Adrenal gland (tissue), 19 donors: ENCODE measurements at places on chromosomes 11 and 22.
A peak's percentile ranks its signal among the peaks of the same experiment; 100 is the strongest.

GRCh38 chr11:122727101-122727929 is 71.8 kb downstream of the UBASH3B start:
- H3K4me3 ChIP-seq = no peak overlapping the region
- no peaks in the 10 kb centered on the region for H3K36me3 ChIP-seq
- no peaks in the 10 kb centered on the region for H3K27me3 ChIP-seq
- H3K4me1 ChIP-seq = peaks cover 8% of the 10 kb centered on the region
- peak overlapping the region; percentile 24 for H3K27ac ChIP-seq
- no peak for DNase-seq

- no peak overlapping the region for H3K27ac ChIP-seq
- no peak for DNase-seq
- no peaks in the 10 kb centered on the region for H3K36me3 ChIP-seq
Observed at GRCh38 chr11:26268980-26269660, 62.8 kb upstream of the ANO3 start.

GRCh38 chr11:132576706-132577105 is 955.6 kb downstream of the OPCML start:
- H3K27ac ChIP-seq = no peak overlapping the region
- H3K27me3 ChIP-seq = no peaks in the 10 kb centered on the region
- H3K4me3 ChIP-seq = no peak overlapping the region
- DNase-seq = peak; percentile 27
- H3K4me1 ChIP-seq = no peaks in the 10 kb centered on the region
- no peaks in the 10 kb centered on the region for H3K36me3 ChIP-seq

- H3K36me3 ChIP-seq = no peaks in the 10 kb centered on the region
- H3K4me1 ChIP-seq = no peaks in the 10 kb centered on the region
- H3K4me3 ChIP-seq = no peak overlapping the region
- H3K27me3 ChIP-seq = no peaks in the 10 kb centered on the region
- no peak overlapping the region for H3K27ac ChIP-seq
Observed at GRCh38 chr11:107665018-107665417, 46.8 kb downstream of the SLN start.

DNA sequence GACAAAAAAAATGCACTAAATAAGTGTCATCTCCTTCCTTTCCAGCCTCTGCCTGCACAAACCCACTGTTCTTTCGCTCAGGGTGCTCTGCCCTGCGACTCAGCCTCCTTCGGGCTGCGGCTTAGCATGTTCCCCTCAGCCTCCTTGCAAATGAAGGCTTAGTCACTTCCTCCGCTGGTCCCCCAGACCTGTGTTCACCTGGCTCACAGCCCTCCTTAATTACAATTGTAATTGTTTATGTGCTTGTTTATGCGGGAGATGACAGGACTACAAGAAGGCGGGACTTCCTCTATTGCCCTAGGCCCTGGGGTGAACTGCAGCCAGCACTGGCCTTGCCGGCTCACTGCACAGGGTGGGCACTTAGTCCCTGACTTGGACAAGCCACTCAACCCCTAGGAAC is 303.6 kb downstream of the KIRREL3 start:
- no peak for DNase-seq
- H3K27ac ChIP-seq = no peak overlapping the region
- H3K4me3 ChIP-seq = no peak overlapping the region
- H3K27me3 ChIP-seq = no peaks in the 10 kb centered on the region
- H3K4me1 ChIP-seq = no peaks in the 10 kb centered on the region

- H3K27ac ChIP-seq = no peak overlapping the region
- no peaks in the 10 kb centered on the region for H3K27me3 ChIP-seq
- DNase-seq = no peak
- H3K4me3 ChIP-seq = no peak overlapping the region
- H3K36me3 ChIP-seq = no peaks in the 10 kb centered on the region
Observed at GRCh38 chr11:123507043-123507442, 77.0 kb downstream of the GRAMD1B start.

DNA sequence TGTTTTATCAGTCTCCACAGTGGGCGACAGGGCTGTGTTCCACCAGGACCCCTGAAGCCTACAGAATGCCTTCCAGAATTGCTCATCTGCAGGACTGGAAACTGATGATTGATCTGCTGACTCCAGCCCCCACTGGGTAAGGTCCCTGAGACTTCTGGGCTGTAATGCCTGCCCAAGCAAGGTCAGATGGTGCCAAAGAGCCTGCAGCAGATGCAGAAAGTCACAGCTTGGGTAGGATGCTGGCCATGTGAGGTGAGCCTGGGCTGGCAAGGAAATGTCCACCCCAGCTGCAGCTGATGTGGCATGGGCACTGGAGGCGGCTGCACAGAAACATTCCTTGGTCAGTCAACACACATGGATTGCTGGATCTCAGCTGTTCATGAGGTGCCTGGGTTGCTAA is 30.9 kb downstream of the LRRC32 start:
- no peaks in the 10 kb centered on the region for H3K27me3 ChIP-seq
- H3K36me3 ChIP-seq = no peaks in the 10 kb centered on the region
- no peak for DNase-seq
- H3K4me1 ChIP-seq = peaks cover 9% of the 10 kb centered on the region
- H3K27ac ChIP-seq = no peak overlapping the region

- no peaks in the 10 kb centered on the region for H3K36me3 ChIP-seq
- peak; percentile 46 for DNase-seq
- peaks cover 20% of the 10 kb centered on the region for H3K4me1 ChIP-seq
Observed at GRCh38 chr11:76701294-76702040, 30.9 kb upstream of the LRRC32 start.

GRCh38 chr11:5200582-5200981 is at the start of gene OR51V1:
Gene OR51V1, minus strand, starts transcription at chr11:5200682. Its CDS starts 0 bp downstream, at chr11:5200682.
- H3K4me3 ChIP-seq = no peak within 1 kb of the TSS
- H3K27me3 ChIP-seq = no peaks in the 10 kb centered on the region
- H3K36me3 ChIP-seq = no peaks in the 10 kb centered on the region
- DNase-seq = no peak
- no peak within 1 kb of the TSS for H3K27ac ChIP-seq
- H3K4me1 ChIP-seq = no peaks in the 10 kb centered on the region

DNA sequence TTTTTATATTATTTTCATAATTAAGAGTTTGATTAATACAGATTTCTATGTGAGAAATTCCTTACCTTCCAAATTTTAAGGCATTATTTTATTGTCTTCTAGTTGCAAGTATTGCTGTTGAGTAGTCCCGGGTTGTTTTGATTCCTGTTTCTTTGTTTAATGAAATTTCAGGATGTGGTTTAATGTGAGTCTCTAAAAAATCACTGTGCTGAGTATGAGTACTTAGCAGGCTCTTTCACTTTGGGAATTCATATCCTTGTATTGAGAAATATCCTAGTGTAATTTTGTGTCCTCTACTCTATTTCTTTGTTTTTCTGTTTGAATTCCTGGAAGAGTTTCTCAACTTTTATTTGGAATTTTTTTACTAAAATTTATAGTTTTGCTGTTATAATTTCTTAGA is 113.2 kb downstream of the TMEM135 start:
- no peak for DNase-seq
- no peaks in the 10 kb centered on the region for H3K36me3 ChIP-seq

- no peaks in the 10 kb centered on the region for H3K4me1 ChIP-seq
- H3K27ac ChIP-seq = no peak overlapping the region
- no peak for DNase-seq
- H3K27me3 ChIP-seq = no peaks in the 10 kb centered on the region
Observed at GRCh38 chr11:7348432-7349304, 97.0 kb downstream of the SYT9 start.

DNA sequence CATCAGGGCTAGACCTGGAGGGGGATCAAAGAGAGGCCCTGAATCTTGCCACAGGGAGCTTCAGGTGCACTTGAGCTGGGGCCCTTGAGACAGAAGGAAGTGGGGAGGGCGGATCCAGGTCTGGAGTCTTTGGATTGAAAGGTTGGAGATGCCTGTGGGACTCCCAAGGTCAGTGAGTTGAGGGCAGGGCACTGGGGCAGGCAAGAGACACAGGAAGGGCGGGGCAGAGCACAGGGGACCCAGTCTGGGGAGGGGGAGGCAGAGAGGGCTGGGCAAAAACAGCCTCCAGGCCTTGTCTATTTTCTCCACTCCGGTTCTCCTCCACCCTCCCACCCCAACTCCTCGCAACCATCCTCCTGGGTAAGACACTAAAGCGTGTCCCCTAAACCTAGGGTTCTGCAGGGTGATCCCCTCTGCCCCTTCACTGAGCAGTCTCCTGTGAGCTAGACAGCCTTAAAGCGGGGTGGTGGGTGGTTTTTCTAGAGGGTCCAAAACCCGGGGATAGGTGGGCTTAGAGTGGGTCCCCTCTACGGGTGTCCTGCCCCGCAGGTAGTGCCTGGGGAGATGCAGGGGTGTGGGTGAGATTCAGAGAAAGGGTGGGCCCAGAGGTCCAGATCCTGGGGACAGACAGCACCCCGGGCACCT is 38.6 kb upstream of the CELSR1 start:
- H3K36me3 ChIP-seq = no peaks in the 10 kb centered on the region
- peak overlapping the region; percentile 73 for H3K27ac ChIP-seq
- H3K27me3 ChIP-seq = no peaks in the 10 kb centered on the region
- peak; percentile 32 for DNase-seq

- no peak overlapping the region for H3K27ac ChIP-seq
- no peak overlapping the region for H3K4me3 ChIP-seq
- H3K4me1 ChIP-seq = peaks cover 13% of the 10 kb centered on the region
- no peaks in the 10 kb centered on the region for H3K36me3 ChIP-seq
- no peaks in the 10 kb centered on the region for H3K27me3 ChIP-seq
- DNase-seq = no peak
Observed at GRCh38 chr11:34176751-34177209, 71.4 kb downstream of the NAT10 start.

DNA sequence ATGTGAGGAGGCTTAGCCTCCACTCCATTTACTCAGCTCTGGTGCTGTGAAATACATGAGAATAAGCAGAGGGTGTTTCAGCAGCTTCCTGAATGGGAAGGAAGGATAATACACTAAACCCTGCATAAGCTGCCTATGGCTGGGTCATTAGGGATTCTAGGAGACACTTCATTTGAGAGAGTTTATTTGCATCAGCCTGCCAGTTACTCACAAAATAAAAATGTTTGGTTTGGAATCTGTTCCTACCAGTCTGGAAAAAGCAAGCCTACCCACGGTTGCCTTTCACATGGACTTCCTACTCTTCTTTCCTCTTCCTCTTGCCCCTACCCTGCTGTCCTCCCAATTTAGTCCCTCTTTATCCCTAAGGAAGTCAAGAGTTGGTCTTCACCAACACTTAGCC is 20.5 kb downstream of the SLC1A2 start:
- no peak for DNase-seq
- no peak overlapping the region for H3K27ac ChIP-seq
- no peaks in the 10 kb centered on the region for H3K4me1 ChIP-seq
- no peak overlapping the region for H3K4me3 ChIP-seq
- H3K27me3 ChIP-seq = no peaks in the 10 kb centered on the region
- H3K36me3 ChIP-seq = no peaks in the 10 kb centered on the region

DNA sequence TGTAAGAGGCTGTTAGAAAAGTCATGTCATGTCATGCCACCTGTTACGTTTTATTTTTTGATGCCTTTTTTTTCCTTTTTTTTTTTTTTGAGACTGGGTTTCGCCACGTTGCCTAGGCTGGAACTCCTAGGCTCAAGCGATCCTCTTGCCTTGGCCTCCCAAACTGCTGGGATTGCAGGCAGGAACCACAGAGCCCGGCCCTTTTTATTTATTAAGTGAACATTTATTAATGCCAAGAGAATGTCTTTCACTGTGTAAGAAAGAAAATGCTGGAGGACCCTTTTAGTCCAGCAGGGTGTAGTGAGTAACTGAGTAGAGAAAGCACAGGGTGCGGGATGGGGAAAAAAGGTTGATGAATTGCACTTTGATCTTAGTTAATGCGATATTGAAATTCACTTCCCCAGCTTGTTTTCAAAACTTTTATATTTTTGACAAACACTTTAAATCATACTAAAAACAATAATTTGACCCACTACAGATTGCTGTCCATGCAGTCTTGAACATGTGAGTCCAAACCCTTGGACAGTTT is 2.3 kb upstream of the XBP1 start:
- H3K27me3 ChIP-seq = no peaks in the 10 kb centered on the region
- peak overlapping the region; percentile 100 for H3K27ac ChIP-seq
- no peak for DNase-seq
- peaks cover 32% of the 10 kb centered on the region for H3K4me1 ChIP-seq
- no peaks in the 10 kb centered on the region for H3K36me3 ChIP-seq

- no peak overlapping the region for H3K4me3 ChIP-seq
- H3K4me1 ChIP-seq = no peaks in the 10 kb centered on the region
- DNase-seq = no peak
- H3K27me3 ChIP-seq = no peaks in the 10 kb centered on the region
- no peaks in the 10 kb centered on the region for H3K36me3 ChIP-seq
Observed at GRCh38 chr11:20729597-20730105, 60.3 kb downstream of the NELL1 start.

DNA sequence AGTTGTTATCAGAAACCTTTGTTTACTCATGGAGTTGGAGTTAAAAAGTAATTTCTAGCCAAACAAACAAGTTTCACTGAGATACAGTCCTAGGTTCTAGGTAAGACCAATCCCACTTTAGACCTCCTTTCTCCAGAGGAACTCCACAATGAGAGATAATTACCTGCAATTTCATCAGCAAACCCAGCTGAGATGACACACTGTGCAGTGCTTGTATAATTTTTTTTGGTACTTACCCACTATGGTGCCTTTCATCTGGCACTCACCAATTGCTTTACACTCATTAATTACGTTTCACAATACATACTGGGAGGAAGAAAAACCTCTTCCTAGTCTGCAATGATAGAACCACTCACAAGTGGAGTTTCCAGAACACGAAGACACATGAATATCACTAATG is 1.8 kb upstream of the MUC15 start:
- H3K4me1 ChIP-seq = no peaks in the 10 kb centered on the region
- DNase-seq = no peak
- H3K36me3 ChIP-seq = no peaks in the 10 kb centered on the region
- no peak overlapping the region for H3K4me3 ChIP-seq

DNA sequence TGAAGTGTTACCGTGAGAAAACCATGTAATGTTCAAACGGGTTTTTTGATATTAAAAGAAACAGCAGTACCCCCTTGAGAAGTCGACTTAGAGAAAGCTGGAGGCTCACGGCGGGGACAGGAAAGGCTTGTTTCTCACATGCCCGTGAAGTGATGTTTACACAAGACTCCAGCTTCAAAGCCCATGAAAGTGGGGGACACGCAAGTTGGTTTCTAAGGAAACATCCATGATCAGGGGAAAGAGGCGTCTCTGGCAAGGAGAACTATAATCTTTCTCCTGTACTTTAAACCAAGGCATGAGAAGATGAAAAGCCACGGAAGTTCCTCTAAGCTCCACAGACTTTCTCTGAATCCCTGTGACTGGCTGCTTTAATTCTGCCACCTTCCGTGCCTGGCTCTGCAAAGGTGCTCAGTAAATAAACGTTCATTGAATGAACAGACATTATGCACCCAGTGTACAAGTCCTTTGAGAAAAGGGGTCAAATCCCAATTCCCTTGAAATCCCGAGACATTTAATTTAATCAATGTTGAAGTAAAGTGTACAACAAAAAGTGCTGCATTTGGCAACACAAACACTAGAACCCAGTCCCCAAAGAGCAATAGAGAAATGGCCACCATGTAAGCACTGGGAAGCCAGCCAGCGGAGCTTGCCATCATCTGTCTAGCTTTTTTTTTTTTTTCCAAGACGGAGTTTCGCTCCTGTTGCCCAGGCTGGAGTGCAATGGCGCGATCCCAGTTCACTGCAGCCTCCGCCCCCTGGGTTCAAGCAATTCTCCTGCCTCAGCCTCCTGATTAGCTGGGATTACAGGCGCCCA is 58.7 kb downstream of the AHNAK start:
- H3K4me1 ChIP-seq = no peaks in the 10 kb centered on the region
- H3K36me3 ChIP-seq = no peaks in the 10 kb centered on the region
- H3K4me3 ChIP-seq = no peak overlapping the region
- H3K27me3 ChIP-seq = no peaks in the 10 kb centered on the region

- no peak for DNase-seq
- no peak overlapping the region for H3K4me3 ChIP-seq
- H3K36me3 ChIP-seq = peaks cover 88% of the 10 kb centered on the region
- H3K27ac ChIP-seq = no peak overlapping the region
- no peaks in the 10 kb centered on the region for H3K4me1 ChIP-seq
- H3K27me3 ChIP-seq = no peaks in the 10 kb centered on the region
Observed at GRCh38 chr11:78219493-78220217, 30.9 kb downstream of the USP35 start.
